ENCODE measurements at places on chromosomes 4 and X. TPM values are rescaled to one million over a fixed set of nuclear protein-coding genes. Genes with fewer than 3 reads are reported as not detected.

Gene FRMD7
- polyA plus RNA-seq = 1.5 TPM

- no peak for DNase-seq
Observed at GRCh38 chrX:125736008-125736729, 416.5 kb downstream of the TEX13C start.

Gene GLRA3
- not detected for polyA plus RNA-seq

DNA sequence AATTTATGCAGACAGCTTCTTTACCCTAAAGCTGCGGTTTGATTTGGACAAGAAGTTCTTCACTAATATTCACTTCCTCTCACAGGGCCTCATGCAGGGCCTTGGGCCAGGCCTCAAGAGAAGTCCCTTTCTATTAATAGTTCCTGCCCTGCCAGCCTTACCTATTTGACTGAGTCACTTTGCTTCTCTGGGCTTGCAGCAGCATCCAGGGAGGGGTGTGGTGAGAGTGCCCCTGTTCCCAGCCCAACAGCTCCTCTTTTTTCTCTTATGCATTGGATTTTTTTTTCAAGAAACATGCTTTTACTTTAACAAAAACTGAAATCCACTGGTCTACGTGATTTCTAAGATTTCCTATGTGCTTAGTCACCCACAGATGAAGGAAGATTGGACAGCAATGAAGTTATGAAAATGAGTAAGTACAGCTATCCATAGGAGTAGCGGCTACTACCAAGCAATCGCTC, 26.7 kb downstream of the FAM156B start:
- DNase-seq = no peak

Gene MAGEA2B
- polyA plus RNA-seq = not detected

- no peak for DNase-seq
Observed at GRCh38 chr4:35525192-35525978, 718.9 kb downstream of the ARAP2 start.

Gene AMBN
- polyA plus RNA-seq = 0.87 TPM

DNA sequence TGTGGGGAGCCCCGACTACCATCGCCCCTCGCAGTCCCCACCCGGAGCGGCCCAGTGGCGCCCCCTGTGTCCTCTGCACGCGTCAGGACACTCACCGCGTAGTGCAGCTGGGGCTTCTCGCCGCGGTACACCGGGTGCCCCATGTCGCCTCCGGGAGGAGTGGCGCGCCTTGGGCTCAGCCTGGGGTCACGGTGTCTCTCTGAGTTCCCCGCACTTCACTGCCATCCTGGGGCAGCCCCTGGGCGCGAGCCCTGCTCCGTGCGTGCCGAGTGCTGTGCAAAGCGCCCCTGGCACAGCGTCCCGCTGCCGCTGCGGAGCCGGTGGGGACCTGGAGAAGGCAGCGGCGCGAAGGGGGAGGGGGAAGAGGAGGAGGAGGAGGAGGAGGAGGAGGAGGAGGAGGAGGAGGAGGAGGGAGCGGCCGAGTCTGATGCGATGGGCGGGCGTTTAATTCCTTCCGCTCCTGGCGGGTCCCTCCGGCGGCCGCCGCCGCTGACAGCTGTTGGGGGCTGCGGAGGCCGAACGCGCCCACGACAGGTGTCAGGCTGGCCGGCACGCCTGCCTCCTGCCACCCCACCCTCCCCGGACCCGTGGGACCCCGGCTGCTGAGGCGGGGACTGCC, 134.3 kb downstream of the AMELX start:
- no peak for DNase-seq

DNA sequence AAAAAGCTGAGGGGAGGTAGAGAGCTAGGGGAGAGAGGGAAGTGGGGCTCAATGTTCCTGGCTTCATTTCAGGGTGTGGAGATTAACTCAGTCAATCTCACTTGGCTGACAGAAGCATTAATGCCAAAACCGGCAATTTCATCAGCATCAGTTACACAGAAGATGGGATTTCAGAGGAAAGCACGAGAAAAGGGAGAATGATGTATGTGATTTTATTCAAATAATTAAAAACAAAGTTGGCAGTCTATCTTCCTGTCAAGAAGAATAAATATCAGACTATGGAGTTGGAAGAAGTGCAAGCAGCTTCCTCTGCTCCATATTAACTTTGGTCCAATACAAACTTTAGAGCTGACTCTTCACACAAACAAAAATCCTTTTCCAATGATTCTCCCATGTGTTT, 29.6 kb upstream of the HCCS start:
- no peak for DNase-seq

DNA sequence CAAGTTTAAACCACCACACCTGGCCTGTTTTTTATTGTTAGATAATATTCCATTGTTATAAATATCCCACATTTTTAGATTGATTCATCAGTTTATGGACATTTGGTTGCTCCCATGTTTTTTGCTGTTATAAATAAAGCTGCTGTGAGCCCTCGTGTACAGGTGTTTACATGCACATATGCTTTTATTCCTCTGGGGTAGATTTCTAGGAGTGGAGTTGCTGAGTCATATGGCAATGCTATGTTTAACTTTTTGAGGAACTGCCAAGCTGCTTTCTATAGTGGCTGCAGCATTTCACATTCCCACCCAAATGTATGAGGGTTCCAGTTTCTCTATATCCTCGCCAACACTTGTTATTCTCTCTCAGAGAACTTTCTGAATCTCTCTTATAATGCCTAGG, 90.5 kb downstream of the TBL1X start:
- DNase-seq = no peak

DNA sequence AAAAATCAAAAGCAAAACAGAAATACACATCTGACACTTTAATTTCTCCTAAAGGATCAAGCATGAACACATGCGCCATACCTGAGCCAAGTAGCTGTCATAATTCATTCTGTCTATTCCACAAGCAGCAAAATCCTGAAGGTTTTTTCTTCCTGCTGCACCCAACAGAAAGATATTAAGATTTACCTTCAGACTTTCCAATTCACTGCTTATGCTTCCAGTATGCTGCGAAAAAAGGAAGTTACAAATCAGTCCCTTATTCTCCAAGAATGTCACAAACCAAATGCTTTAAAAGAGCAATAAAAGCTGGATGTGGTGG, 29.2 kb upstream of the FGFBP2 start:
- no peak for DNase-seq

Gene PIN4
- 42.7 TPM for polyA plus RNA-seq

GRCh38 chr4:186920483-186920882, 196.8 kb upstream of the FAT1 start:
- no peak for DNase-seq

DNA sequence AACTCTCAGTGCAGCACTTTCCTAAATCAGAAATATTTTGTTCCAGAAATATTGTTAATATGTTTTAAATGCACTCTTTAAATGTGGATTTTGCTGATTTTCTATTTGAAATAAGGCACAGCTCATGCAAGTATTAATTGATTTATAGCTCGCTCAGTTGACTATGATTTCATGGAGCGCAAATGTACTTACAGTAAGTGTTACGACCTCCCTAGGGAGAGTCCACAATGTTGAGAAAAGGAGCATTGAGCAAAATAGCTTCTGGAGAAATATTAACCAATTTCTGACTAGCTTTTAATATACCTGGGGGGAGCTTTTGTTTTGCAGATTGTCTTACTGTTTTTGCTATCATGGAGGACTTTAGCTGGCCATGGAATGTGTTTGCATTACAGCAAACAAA, 1687.5 kb downstream of the STIM2 start:
- no peak for DNase-seq

- DNase-seq = no peak
Observed at GRCh38 chrX:42930951-42931350, 153.0 kb upstream of the PPP1R2C start.

- no peak for DNase-seq
Observed at GRCh38 chrX:136950211-136950610, 69.7 kb upstream of the RBMX start.

Gene SMIM14
- 46.0 TPM for polyA plus RNA-seq

DNA sequence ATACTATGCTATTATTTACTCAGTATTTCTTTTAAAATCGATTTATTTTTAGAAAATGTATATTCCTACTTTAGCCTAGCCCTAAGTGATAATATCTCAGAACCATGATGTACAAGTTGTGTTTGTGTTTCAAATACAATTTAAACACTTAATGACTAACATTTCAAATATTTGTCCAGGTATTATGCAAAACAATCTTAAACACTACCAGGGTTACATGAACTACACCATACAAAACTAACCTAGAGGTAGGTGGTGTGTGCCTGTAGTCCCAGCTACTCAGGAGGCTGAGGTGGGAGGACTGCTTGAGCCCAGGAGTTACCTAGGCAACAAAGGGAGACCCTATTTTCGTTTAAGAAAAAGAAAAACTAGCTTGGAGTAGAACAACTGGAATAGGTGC, 83.0 kb upstream of the TMEM33 start:
- DNase-seq = no peak

DNA sequence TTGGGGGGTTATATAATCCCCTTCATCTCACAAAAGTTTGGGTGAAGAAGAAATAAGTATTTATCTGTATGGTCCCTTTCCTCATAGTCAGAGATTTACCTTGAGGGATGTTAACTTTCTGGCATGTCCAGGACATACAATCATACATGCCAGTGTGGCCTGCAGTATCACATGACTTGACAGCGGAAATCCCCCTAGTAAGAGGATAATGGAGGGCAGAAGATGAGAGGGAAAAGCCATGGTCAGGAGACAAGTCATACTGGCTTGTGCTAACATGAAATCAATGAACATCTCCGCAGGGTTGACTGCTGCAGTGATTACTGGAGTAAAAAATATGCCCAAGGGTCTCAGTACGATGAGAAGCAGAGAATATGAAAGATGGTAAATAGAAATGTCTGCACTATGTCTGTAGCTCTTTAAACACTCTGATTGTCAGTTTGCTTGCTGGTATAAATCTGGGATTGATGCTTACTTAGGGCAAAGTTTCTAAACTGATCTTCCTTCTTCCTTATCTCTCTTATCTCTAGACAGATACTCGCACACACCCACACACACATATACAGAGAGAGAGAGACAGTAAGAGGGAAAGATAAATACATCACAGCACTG, 1385.6 kb upstream of the ADGRL3 start:
- no peak for DNase-seq

GRCh38 chr4:6408263-6408662, 64.2 kb downstream of the PPP2R2C start:
- no peak for DNase-seq

DNA sequence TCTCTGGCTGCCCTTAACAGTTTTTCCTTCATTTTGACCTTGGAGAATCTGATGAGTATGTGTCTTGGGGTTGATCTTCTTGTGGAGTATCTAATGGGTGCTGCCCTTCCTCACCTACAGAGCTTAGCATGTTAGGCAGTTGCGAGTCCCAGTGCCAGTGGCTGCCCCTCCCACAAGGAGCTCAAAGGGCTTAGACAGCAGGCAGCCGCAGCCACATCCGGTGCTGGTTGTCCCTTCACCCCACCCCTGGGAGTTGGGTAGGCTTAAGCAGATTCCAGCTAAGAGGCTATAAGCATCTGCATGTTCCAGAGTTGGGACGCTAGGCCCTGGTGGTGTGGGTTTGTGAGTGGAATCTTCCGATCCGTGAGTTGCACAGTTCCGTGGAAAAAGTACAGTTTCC, 322.1 kb upstream of the ARX start:
- no peak for DNase-seq

DNA sequence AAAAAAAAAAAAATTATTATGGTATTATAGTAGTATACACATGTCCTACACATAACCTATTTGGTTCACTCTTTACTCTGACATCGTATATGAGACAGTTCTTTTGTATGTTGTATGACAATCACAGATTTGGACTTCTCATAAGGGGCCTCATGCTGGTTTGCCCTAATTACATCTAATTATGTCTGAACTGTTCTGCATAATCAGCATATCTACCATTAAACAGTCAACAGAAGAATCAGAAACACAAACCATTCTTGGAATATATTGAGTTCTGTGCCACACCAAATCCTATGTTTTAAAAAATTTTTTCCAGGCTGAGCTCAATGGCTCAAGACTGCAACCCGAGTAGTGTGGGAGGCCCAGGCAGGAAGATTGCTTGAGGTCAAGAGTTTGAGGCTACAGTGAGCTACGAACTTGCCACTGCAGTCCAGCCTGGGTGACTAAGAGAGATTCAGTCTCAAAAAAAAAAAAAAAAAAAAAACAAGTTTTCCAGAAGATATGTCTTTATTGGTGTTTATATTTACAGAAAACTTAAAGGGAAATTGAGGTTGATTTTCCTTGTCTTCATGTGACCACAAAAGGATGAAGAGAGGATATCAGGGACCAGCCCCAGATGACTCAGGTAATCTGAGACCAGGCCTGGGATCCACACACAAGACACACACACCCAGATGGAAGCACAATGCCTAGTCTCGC, 22.2 kb downstream of the TRIM61 start:
- DNase-seq = no peak

Gene FHDC1
- 4.3 TPM for polyA plus RNA-seq

All from left renal cortex interstitium (tissue), 4 donors.